GM13977 (cell line): ENCODE measurements at places on chromosomes 12 and 14.

DNA sequence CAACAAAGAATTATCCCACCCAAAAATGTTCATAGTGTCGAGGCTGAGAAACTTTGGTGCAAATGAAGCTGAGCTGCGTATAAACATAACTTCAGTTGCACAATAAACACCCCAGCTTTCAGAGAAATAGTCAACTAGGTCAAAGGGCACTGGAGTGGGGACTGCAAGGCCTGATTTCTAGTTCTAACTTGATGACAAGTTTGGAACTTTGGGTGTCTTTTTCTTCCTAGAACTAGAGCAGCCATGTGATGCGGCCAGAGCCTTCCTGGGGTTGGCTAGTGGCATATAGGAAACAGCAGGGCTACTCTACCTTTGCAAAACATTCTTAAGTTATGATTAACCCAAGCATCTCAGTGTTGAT, 298.4 kb upstream of the AMIGO2 start:
- DNase-seq, result no peak

DNA sequence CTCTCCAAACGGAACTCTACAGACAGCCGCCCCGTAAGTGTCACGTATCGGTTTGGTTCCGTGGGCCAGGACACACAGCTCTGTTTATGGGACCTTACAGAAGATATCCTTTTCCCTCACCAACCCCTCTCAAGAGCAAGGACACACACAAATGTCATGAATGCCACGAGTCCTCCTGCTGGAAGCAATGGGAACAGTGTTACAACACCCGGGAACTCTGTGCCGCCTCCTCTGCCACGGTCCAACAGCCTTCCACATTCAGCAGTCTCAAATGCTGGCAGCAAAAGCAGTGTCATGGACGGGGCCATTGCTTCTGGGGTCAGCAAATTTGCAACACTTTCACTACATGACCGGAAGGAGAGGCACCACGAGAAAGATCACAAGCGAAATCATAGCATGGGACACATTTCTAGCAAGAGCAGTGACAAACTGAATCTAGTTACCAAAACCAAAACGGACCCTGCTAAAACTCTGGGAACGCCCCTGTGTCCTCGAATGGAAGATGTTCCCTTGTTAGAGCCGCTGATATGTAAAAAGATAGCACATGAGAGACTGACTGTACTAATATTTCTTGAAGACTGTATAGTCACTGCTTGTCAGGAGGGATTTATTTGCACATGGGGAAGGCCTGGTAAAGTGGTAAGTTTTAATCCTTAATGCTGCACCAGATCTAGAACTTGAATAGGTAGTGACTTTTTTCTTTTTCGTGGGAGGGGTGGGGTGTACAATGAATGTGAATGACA, 69.7 kb downstream of the WDR20 start:
- DNase-seq, result no peak

GRCh38 chr14:95496111-95496681, 20.3 kb downstream of the SYNE3 start:
- no peak for DNase-seq

- no peak for DNase-seq
Observed at GRCh38 chr14:61110316-61111082, 129.5 kb downstream of the SLC38A6 start.

- DNase-seq, result no peak
Observed at GRCh38 chr14:56379956-56380355, 199.6 kb upstream of the TMEM260 start.

- peak; percentile 97 for DNase-seq
Observed at GRCh38 chr14:104800015-104800770, 708 bp upstream of the ZBTB42 start.

DNA sequence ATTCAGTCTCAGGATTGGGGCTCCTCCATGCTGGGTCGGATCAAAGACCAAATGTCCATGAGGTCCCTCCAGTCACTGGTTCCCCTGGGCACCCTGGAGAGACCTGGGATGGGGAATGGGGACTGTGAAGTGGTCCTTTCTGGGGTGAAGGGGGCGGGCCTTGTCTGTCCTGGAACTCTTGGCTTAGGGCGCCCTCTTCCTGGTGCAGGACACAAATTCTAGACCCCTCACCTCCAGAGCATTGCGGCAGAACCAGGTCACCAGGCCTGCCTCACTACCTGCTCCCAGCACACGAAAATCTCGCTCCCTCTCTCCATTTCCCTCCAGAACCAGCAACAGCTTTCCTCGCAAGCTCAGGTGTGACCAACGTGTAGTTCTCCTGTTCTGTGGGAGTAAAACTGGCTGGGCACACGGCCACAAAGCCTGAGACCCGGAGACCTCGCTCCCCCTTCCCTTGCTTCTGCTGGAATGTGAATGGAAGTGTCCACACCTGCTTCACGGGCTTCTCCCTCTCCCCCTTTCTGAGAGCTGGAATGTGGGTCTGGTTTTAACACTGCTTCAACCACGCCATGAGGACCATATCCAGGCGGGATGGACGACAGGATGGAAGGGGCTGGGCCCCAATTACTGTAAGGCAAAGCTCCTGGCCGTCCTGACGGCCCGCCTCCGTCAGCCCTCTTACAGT, 112.7 kb downstream of the SCARB1 start:
- no peak for DNase-seq
